ENCODE measurements at places on chromosomes 7 and 10. TPM values are rescaled to one million over a fixed set of nuclear protein-coding genes. Genes with fewer than 3 reads are reported as not detected.

LIPK gene
- total RNA-seq = not detected

XPNPEP1 gene
- total RNA-seq = 76.6 TPM

CFTR gene
- total RNA-seq = 130 TPM

SEC31B gene
- 5.1 TPM for total RNA-seq

ANKRD30A gene
- not detected for total RNA-seq
